ENCODE measurements at places on chromosomes 12 and 14.
A peak's percentile ranks its signal among the peaks of the same experiment; 100 is the strongest.

- no peaks in the 10 kb centered on the region for H3K4me1 ChIP-seq
- H3K36me3 ChIP-seq: no peaks in the 10 kb centered on the region
- H3K27me3 ChIP-seq: no peaks in the 10 kb centered on the region
- no peak overlapping the region for H3K4me3 ChIP-seq
- H3K27ac ChIP-seq: no peak overlapping the region
Measured at GRCh38 chr14:34134484-34134883, 183.6 kb upstream of the EGLN3 start.

GRCh38 chr12:130049666-130050065 is 112.6 kb upstream of the FZD10 start:
- peaks cover 5% of the 10 kb centered on the region for H3K4me1 ChIP-seq
- peaks cover 6% of the 10 kb centered on the region for H3K27me3 ChIP-seq
- no peak overlapping the region for H3K27ac ChIP-seq

- H3K27ac ChIP-seq: no peak overlapping the region
- no peak for DNase-seq
- H3K36me3 ChIP-seq: peaks cover 6% of the 10 kb centered on the region
- H3K4me3 ChIP-seq: no peak overlapping the region
- peaks cover 5% of the 10 kb centered on the region for H3K4me1 ChIP-seq
Measured at GRCh38 chr14:104238424-104239184, 100.2 kb downstream of the KIF26A start.

DNA sequence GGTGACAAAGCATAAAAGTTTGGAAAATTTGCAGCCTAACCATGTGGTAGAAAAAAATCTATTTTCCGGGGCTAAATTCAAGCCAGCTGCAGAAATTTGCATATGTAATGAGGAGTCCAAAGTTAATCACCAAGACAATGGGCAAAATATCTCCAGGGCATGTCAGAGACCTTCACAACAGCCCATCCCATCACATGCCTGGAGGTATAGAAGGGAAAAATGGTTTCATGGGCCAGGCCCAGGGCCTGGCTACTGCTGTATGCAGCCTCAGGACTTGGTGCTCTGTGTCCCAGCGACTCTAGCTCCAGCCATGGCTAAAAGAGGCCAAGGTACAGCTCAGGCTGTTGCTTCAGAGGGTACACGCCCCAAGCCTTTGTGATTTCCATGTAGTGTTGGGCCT is 655.8 kb upstream of the MGAT4C start:
- no peaks in the 10 kb centered on the region for H3K27me3 ChIP-seq
- no peaks in the 10 kb centered on the region for H3K36me3 ChIP-seq
- no peak overlapping the region for H3K4me3 ChIP-seq
- DNase-seq: no peak
- no peak overlapping the region for H3K27ac ChIP-seq
- H3K4me1 ChIP-seq: no peaks in the 10 kb centered on the region

DNA sequence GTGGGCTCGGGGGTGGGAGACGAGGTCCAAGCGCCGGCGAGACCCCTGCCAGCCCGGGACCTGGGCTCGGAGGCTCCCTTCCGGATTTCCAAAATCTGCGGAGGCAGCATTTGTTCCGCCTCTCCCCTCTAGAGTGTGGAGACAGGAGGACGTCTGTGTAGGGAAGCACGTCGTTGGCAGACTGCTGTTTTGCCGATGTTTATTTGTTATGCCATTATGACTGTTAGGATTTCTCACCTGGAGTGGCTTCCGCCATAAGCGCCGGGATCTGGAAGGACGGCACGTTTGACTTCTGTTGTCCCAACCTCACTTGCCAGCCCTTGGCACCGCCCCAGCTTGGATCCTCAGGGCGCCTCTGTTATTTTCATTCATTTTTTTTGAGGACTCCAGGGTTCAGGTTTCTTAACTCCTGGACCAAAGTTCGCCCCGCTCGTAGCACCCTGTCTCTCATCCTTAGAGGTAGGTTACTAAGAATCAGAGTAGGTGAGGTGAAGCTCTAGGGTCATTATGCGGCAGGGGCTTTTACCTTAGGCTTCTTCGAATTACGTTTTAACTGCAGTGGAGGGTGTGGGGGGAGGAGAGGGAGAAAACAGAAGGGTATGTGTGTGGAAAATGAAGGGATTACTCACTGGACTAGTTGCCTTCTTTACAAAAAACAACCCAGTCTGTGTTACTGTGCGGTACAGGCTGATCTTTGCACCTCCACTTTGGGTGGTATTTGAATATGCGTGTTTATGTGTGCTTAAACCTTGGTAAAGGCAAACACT is 547 bp upstream of the PYGL start:
- H3K36me3 ChIP-seq: peaks cover 1% of the 10 kb centered on the region
- H3K4me1 ChIP-seq: peaks cover 12% of the 10 kb centered on the region
- H3K27me3 ChIP-seq: peaks cover 12% of the 10 kb centered on the region
- peak overlapping the region; percentile 85 for H3K4me3 ChIP-seq
- H3K27ac ChIP-seq: no peak overlapping the region

GRCh38 chr12:71057330-71057729 is 100.5 kb downstream of the TSPAN8 start:
- H3K4me1 ChIP-seq: no peaks in the 10 kb centered on the region
- H3K4me3 ChIP-seq: no peak overlapping the region
- H3K27ac ChIP-seq: no peak overlapping the region
- H3K36me3 ChIP-seq: no peaks in the 10 kb centered on the region
- no peak for DNase-seq
- H3K27me3 ChIP-seq: no peaks in the 10 kb centered on the region

- DNase-seq: no peak
- H3K36me3 ChIP-seq: peaks cover 9% of the 10 kb centered on the region
- H3K27me3 ChIP-seq: peaks cover under 1% of the 10 kb centered on the region
- H3K4me3 ChIP-seq: no peak overlapping the region
Measured at GRCh38 chr12:68178774-68179439, 19.4 kb upstream of the IFNG start.

- H3K27me3 ChIP-seq: no peaks in the 10 kb centered on the region
- H3K4me1 ChIP-seq: peaks cover 12% of the 10 kb centered on the region
Measured at GRCh38 chr14:105325303-105325702, 10.8 kb downstream of the PACS2 start.

GRCh38 chr14:40028991-40029390 is 596.8 kb upstream of the FBXO33 start:
- no peaks in the 10 kb centered on the region for H3K36me3 ChIP-seq
- H3K4me3 ChIP-seq: no peak overlapping the region
- no peak for DNase-seq
- H3K4me1 ChIP-seq: no peaks in the 10 kb centered on the region
- H3K27ac ChIP-seq: no peak overlapping the region

- no peak for DNase-seq
- no peaks in the 10 kb centered on the region for H3K36me3 ChIP-seq
- no peak overlapping the region for H3K4me3 ChIP-seq
- no peak overlapping the region for H3K27ac ChIP-seq
Measured at GRCh38 chr12:43198608-43199007, 353.4 kb downstream of the ADAMTS20 start.

GRCh38 chr12:57006809-57007475 is 596 bp upstream of the ZBTB39 start:
- peak overlapping the region; percentile 91 for H3K27ac ChIP-seq
- H3K27me3 ChIP-seq: no peaks in the 10 kb centered on the region
- DNase-seq: no peak
- H3K36me3 ChIP-seq: peaks cover 8% of the 10 kb centered on the region
- H3K4me3 ChIP-seq: peak overlapping the region; percentile 87

DNA sequence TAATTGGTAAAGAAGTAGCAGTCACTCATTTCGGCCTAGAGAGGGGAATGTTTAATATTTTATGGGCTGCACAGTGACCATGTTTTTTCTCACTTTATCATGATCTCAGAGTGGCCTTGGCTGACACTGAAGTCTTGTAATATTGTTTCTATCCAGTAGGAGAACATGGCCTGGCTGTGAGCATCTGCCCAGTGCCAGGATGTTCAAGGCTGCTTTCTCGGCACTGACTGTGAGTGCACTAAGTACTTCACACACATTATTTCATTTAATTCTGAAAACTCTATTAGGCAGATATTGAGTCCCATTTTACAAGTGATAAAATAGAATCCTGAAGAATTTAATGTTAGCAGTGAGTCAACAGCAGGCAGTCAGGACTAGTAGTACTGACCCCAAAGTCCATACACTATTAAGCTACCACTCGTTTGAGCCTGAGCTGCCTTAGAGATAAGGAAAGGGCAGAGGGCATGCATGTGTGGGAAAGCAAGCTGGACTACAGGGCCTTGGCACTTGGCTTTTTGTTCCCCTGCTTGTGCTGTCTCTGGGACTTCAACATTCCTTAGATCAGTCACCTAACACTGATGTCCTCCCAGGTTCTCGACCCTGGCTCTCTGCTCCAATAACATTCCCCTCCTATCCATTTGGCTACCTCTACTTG is 42.2 kb upstream of the APPL2 start:
- H3K4me3 ChIP-seq: no peak overlapping the region
- DNase-seq: no peak
- no peak overlapping the region for H3K27ac ChIP-seq
- no peaks in the 10 kb centered on the region for H3K36me3 ChIP-seq
- peaks cover 3% of the 10 kb centered on the region for H3K4me1 ChIP-seq
- no peaks in the 10 kb centered on the region for H3K27me3 ChIP-seq

DNA sequence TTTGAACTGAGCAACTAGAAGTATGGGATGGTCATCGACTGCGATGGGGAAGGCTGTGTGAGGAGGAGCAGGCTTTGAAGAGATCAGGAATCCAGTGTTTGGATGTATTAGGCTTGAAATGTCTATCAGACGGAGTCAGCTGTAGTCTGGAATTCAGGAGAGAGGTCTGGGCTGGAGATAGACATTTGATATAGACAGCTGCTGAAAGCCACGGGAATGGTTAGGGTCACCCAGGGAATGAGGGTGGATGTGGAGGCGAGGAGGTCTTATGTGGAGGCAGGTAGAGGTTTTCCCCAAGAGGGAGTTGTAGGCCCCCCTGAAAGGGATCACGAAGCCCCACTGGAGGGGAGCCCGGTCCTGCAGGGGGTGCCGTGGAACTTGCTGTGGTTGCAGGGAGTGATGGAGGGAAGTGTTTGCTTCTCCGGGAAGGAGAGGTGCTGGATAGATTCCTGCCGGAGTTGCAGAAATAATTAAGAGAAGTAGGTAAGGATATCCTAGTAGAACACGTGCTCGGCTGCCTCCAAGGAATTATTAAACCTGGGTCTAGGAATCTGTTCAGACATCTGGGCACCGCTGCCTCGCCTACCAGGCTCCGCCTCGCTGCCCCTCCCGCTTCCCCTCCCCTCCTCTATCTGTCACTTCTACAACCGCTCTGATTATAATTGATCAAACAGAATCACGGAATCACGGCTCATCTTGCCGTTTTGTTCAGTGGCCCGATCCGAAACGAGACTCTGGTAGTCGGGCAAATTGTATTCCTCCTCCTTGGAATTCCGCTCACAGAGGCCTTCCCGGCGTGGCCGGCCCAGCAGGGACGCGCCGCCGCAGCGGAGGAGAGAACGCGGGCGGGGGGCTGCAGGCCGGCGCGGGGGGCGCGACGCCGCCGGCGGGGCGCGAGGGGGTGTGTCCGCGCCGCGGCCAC is 826 bp upstream of the CACNA1C start:
- peak overlapping the region; percentile 52 for H3K4me3 ChIP-seq
- no peak overlapping the region for H3K27ac ChIP-seq
- H3K36me3 ChIP-seq: no peaks in the 10 kb centered on the region

GRCh38 chr14:70971560-70971959 is 64.3 kb downstream of the PCNX1 start:
- H3K27ac ChIP-seq: peak overlapping the region; percentile 3
- no peak for DNase-seq
- H3K4me3 ChIP-seq: no peak overlapping the region
- H3K4me1 ChIP-seq: peaks cover 5% of the 10 kb centered on the region
- H3K36me3 ChIP-seq: peaks cover 17% of the 10 kb centered on the region

GRCh38 chr12:28876196-28876798 is 272.8 kb upstream of the FAR2 start:
- no peaks in the 10 kb centered on the region for H3K36me3 ChIP-seq
- H3K27ac ChIP-seq: no peak overlapping the region
- H3K27me3 ChIP-seq: peaks cover 3% of the 10 kb centered on the region

DNA sequence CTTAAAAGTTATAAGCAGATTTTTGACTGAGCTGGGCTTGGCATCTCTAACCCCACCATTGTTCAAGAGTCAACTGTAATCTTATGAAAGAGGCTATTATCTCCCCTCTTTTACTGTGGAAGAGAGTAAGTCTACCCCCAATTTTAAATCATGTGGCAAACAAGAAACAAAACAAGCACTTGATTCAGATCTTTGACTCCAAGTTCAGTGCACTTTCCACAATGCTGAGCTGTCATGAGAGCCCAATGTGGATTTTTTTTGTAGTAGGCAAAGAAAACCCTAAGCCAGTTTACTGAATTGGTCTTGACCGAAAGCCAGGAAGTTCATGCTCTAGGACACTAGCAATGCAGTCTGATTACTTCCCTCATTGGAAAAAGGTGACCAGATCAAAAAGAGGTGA is 306.2 kb downstream of the GALC start:
- H3K27ac ChIP-seq: no peak overlapping the region
- H3K4me3 ChIP-seq: no peak overlapping the region
- no peaks in the 10 kb centered on the region for H3K36me3 ChIP-seq
- H3K27me3 ChIP-seq: no peaks in the 10 kb centered on the region
- no peaks in the 10 kb centered on the region for H3K4me1 ChIP-seq
- DNase-seq: no peak

GRCh38 chr12:12017135-12017581 is 53.6 kb upstream of the BCL2L14 start:
- H3K27ac ChIP-seq: peak overlapping the region; percentile 9
- peaks cover 14% of the 10 kb centered on the region for H3K4me1 ChIP-seq
- no peak overlapping the region for H3K4me3 ChIP-seq

- no peaks in the 10 kb centered on the region for H3K36me3 ChIP-seq
- no peaks in the 10 kb centered on the region for H3K4me1 ChIP-seq
- no peaks in the 10 kb centered on the region for H3K27me3 ChIP-seq
- H3K4me3 ChIP-seq: no peak overlapping the region
Measured at GRCh38 chr12:16920451-16920850, 314.5 kb upstream of the LMO3 start.

DNA sequence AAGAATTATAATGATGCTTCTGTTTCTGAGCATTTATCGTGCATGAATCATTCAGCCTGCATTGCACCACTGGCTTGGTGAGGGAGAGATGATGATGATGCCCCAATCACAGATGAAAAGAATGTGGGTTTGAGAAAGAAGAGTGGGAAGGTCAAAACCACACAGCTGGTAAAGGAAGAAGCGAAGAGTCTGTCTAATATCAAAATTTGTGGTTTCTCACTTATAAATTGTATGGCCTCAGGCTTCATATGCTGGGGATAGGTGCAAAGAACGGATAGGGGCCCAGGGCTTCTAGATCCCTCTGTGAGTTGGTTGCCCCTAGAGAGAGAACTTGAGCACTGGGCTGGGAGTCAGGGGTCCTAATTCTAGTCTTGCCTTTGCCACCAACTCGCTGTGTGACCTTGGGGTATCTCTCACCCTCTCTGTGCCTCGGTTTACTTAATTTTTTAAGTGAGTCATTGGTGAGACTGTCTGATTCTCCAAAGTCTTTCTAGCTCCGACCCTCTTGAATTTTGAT is 2.2 kb downstream of the OASL start:
- no peaks in the 10 kb centered on the region for H3K36me3 ChIP-seq
- no peak overlapping the region for H3K4me3 ChIP-seq
- no peak for DNase-seq
- peaks cover 16% of the 10 kb centered on the region for H3K4me1 ChIP-seq

Measured in memory B cell (primary cell).